ENCODE measurements at places on chromosomes 7 and 10. TPM values are rescaled to one million over a fixed set of nuclear protein-coding genes. Genes with fewer than 3 reads are reported as not detected.

The METTL2B gene
- 49.5 TPM for total RNA-seq

DNA sequence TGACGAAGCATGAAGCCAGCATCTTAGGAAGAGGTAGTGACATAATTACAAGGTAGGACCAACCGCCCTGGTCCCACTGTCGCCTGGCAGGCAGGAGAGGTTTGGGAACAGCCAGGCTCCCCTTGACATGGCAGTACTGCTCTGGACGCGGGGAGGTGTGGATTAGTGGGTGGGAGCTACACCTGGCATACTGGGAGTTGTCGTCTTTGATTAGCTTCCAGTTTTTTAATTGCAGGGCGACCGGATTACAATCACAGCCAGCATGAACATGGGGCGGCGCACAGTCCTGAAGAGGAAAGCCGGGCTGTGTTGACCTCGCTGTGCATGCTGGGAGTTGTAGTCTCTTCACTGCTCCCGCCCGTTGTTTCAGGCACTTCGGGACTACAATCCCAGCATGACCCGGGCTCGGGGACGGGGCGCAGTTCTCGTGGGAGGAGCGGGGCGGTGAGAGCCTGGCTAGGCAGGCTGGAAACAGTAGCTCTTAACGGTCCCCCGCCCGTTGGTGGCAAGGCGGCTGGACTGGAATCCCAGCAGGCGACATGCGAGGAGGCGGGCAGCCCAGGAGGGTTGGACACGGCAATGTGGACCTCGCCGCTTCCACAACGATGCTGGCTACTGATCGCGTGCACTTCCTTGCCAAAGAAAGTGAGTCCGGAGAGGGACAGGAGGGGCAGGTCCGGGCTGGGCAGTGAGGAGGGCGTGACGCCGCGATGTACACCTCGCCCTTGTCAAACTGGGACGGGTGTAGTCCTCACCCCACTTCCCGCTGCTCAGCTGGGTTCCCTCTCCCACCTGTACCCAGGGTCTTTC lies 98.0 kb upstream of the ZNF722 start:
- ATAC-seq = peak; percentile 96

GRCh38 chr10:3054851-3055199 lies 12.5 kb upstream of the PFKP start:
- ATAC-seq = no peak

DNA sequence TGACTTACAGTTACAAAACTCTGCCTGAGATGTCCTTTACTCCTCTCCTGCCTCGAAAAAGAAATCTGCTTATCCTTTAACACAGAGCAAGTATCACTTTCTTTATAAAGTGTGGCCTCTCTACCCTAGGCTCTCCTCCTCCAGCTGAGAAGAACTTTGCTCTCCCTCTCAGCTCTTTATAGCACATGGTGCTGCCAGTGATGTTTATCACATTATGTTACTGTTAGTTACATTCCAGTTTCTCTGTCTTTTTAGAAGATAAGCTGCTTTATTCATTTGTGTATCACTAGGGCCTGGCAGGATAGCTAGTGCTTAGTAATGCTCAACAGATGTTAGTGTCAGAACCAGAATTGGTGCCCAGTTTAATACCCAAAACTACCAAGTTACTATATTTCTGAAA lies 41.1 kb upstream of the TMEM229A start:
- ATAC-seq = no peak

Data from activated T-helper 17 cell treated with anti-CD3 and anti-CD28 coated beads, Interleukin-2, amount 50 U/mL, for 72 hours (primary cell).